ENCODE measurements at places on chromosomes 5 and 9.

DNA sequence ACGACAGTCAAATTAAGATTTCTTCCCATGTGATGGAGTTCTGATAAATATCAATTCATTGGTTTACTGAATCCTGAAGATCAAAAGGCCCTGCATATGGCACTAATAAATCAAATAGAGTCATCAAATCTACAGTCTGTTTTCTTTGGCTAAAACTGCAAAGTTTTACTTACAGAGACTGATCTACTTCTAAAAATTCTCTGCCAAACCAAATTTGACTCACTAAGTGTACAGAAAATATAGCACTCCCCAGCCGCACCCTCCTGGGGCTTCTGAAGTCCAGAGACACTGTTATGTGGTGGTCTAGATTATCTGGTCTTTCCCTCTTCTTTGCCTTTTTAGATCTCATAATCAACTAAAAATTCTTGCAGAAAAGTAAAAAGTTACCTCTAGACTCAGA lies 237.7 kb downstream of the MLLT3 start:
- DNase-seq, result no peak

DNA sequence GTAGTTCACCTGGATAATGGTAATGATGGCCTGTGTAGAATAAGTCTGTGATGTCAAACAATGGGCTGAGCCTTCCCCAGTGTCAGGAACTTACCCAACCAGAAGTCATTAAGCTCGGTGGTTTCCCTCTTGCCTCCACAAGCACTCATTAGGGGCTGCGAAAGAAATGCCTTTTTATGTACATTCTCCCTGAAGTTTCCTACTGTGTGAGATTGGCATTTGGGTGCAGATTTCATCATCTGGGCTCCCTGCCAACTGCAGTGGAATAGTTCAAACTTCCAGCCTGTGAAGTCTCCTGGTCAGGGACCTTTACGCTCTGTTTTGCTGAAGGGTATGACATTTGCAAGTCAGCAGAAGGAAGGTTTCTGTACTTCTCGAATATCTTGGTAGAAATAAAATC lies 41.6 kb upstream of the TMEM215 start:
- DNase-seq, result no peak

DNA sequence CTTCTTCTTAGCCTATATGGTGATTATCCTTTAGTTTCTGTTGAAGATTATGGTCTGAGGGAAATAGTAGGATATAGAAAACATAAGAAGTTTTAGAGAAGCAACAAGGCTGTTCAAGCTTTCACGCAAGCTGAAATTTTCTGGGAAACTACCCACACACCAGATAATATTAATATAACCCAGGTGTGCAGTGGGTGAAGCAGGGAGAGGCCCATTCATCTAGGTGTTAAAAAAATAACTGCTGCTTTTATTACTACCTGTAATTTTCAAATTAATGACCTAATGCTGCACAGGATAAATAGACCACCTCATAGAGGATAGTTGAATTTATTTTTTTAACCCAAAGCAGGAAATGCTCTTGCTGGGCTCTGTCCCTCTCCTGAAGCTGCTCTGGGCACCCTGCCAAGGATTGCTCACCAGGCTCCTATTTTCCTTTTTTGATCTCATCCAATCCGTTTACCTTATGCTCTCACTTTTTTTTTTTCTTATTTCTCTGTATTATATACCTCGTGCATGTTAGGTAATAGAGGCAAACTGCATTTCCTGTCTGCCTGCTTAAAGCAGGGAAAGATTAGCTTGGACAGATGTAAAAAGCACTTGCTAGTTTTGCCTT lies 124.3 kb upstream of the SLC12A2 start:
- no peak for DNase-seq

GRCh38 chr9:122463828-122464632 lies 13.7 kb downstream of the OR1J1 start:
- no peak for DNase-seq

DNA sequence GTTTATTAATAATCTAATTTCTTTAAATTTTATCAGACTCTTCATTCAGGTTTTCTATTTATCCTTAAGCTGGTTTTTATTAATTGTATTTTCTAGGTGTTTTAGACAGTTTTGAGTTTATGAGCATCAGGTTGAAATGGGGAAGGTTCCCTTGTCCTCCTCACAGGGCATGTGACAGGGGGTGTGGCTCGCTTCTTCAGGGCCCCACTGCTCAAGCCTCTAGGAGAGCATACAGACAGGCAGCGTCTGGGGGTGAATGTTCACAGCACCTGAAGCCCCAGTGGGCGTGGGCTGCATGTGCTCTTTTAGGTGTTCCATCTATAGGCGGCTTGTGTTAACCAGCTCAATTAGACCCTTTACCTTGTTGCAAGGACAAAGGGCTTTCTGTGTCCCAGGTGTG lies 78.2 kb upstream of the RUFY1 start:
- no peak for DNase-seq

DNA sequence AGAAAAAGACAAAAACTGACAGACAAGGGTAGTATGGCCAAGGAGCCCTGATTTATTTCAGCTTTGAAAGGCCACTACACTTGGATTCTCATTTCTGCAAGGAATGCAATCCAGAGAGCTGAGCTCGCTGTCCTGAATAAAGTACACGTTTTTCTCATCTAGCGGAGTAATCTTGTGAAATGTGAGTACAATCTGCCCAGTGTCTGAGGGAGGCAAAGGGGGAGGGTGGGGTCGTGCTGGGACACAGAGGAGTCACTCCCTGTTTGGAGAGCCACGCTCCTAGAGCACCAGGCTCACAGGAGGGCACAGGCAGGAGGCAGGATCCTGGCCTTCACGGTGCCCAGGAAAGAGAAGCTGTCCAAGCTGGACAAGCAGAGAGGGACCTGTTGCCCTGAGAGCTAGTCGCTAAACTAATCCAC lies 51.0 kb upstream of the IFNK start:
- DNase-seq, result no peak

- no peak for DNase-seq
Measured at GRCh38 chr9:88973281-88974045, 17.8 kb upstream of the S1PR3 start.
